ENCODE measurements at places on chromosomes 12 and 14. TPM values are rescaled to one million over a fixed set of nuclear protein-coding genes. Genes with fewer than 3 reads are reported as not detected.

Gene VWF
- total RNA-seq = 46.7 TPM

Gene AICDA
- not detected for total RNA-seq

Gene HOXC10
- not detected for total RNA-seq

Gene POTEG
- not detected for total RNA-seq

Gene CLEC9A
- not detected for total RNA-seq

Gene RCOR1
- 8.9 TPM for total RNA-seq

Gene LTB4R
- 3.6 TPM for total RNA-seq

Gene AQP6
- 0.49 TPM for total RNA-seq

Gene PDE3A
- total RNA-seq = 81.0 TPM

DNA sequence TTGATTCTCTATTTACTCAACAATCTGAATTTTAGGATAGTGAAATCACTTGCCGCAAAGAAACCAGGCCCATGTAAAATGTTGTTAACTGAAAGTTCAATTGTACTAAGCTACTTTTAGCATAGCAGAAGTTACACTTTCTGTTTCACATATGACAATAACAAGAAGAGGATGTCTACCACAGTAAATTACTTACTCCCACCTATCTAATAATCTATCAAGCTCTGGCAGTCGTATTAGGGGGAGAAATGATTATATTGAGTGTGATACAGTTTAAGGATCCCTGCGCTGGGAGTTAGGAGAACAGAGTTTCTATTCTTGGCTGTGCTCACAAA lies 66.5 kb upstream of the CAND1 start:
- H3K27me3 ChIP-seq = no peaks in the 10 kb centered on the region
- H3K36me3 ChIP-seq = no peaks in the 10 kb centered on the region
- no peaks in the 10 kb centered on the region for H3K4me1 ChIP-seq
- no peak overlapping the region for H3K27ac ChIP-seq
- H3K4me3 ChIP-seq = no peak overlapping the region

GRCh38 chr12:103278329-103278728 lies 217.4 kb downstream of the C12orf42 start:
- no peak overlapping the region for H3K27ac ChIP-seq
- H3K27me3 ChIP-seq = no peaks in the 10 kb centered on the region
- H3K4me3 ChIP-seq = no peak overlapping the region
- DNase-seq = no peak
- H3K4me1 ChIP-seq = no peaks in the 10 kb centered on the region

- peaks cover 4% of the 10 kb centered on the region for H3K27me3 ChIP-seq
- H3K36me3 ChIP-seq = no peaks in the 10 kb centered on the region
- H3K4me3 ChIP-seq = no peak overlapping the region
These were observed 25.2 kb upstream of the RND1 start for GRCh38 chr12:48890657-48891418.

GRCh38 chr12:100698518-100698917 lies 96.1 kb upstream of the ANO4 start:
- no peak overlapping the region for H3K27ac ChIP-seq
- no peaks in the 10 kb centered on the region for H3K27me3 ChIP-seq
- H3K4me1 ChIP-seq = no peaks in the 10 kb centered on the region
- H3K4me3 ChIP-seq = no peak overlapping the region

- no peaks in the 10 kb centered on the region for H3K36me3 ChIP-seq
- H3K27ac ChIP-seq = peak within 1 kb of the TSS; percentile 84
- peak; percentile 84 for DNase-seq
- no peaks in the 10 kb centered on the region for H3K27me3 ChIP-seq
- H3K4me1 ChIP-seq = peaks cover 40% of the 10 kb centered on the region
These were observed at the start of gene ELK3 for GRCh38 chr12:96193725-96194575. ELK3 (plus strand) TSS chr12:96194375.

DNA sequence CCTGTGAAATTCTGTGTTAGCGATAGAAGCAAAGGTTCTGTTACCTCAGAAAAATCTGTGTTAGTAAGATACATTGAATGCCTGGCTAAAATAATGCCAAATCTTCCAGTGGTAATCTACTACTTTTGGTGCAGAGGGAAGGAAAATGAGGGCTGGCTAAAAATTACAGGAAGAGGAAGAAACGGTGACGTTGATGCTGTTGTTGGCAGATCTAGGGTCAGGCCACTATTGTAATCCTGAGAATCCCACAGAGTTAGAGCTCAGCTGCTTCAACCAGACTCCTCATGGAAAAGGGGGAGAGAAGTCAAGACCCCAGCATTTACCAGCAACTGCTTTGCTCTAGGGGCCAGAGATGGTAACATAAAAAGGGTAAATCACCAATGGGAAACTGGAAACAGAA lies 145.1 kb downstream of the PPM1H start:
- no peaks in the 10 kb centered on the region for H3K4me1 ChIP-seq
- H3K27me3 ChIP-seq = no peaks in the 10 kb centered on the region
- H3K27ac ChIP-seq = no peak overlapping the region
- no peaks in the 10 kb centered on the region for H3K36me3 ChIP-seq

DNA sequence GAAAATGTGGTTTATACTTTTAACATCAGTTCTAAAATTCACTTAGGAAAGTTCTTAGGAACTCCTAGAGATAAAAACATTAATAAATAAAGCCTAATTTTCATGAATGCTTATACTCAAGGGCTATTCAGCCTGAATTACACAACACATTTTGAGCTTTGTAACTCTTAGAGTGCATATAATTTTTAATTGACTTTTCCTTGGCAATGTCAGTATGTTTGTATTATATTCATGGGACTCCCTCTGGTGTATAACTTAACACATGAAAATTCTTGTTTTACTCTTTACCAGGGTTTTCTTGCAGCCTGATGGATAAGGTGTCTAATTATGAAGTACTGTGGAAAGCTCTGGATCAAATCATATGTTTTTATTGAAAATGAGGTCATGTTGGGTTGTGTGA lies 150.6 kb upstream of the HMGA2 start:
- no peaks in the 10 kb centered on the region for H3K27me3 ChIP-seq
- no peak for DNase-seq
- H3K27ac ChIP-seq = no peak overlapping the region

DNA sequence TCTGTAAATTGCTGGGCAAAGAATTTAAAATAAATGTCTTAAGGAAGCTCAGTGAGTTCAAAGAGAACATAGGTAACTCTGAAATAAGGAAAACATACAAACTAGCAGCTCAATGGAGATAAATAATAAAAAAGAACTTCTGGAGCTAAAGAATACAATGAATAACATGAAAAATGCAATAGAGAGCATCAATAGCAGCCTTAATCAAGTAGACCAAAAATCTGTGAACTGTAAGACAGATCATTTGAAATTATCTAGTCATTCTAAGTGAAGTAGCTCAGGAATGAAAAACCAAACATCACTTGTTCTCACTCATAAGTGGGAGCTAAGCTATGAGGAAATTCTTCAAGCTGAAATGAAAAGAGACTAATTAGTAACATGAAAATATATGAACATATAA lies 5.8 kb upstream of the ABCC9 start:
- H3K27ac ChIP-seq = no peak overlapping the region
- DNase-seq = no peak
- H3K4me3 ChIP-seq = no peak overlapping the region
- H3K36me3 ChIP-seq = no peaks in the 10 kb centered on the region
- H3K4me1 ChIP-seq = no peaks in the 10 kb centered on the region
- no peaks in the 10 kb centered on the region for H3K27me3 ChIP-seq

- no peak overlapping the region for H3K27ac ChIP-seq
- no peaks in the 10 kb centered on the region for H3K4me1 ChIP-seq
- H3K4me3 ChIP-seq = no peak overlapping the region
- no peaks in the 10 kb centered on the region for H3K36me3 ChIP-seq
These were observed 377.1 kb upstream of the RGS6 start for GRCh38 chr14:71554959-71555612.

DNA sequence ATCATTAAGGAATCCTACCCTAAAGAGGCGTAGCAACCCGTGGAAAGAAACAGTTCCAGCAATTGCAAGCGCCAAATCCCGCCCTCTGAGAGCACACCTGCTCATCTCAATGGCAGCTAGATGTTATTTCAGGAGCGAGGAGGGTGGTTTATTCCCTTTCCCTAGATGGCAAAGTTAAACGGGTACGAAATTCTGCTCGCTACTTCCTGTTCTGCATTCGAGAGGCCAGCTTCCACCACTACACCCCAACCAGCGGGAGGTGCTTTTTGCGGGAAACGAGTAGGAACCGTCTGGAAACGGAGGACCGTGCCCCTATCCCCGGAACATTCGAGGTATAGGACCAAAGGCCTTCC lies 536 bp downstream of the VPS29 start:
- no peak for DNase-seq
- peaks cover 43% of the 10 kb centered on the region for H3K4me1 ChIP-seq
- H3K36me3 ChIP-seq = no peaks in the 10 kb centered on the region
- H3K27me3 ChIP-seq = no peaks in the 10 kb centered on the region

- no peaks in the 10 kb centered on the region for H3K27me3 ChIP-seq
- H3K36me3 ChIP-seq = no peaks in the 10 kb centered on the region
- H3K4me1 ChIP-seq = peaks cover 42% of the 10 kb centered on the region
- peak; percentile 67 for DNase-seq
- peak within 1 kb of the TSS; percentile 91 for H3K4me3 ChIP-seq
These were observed at the start of gene PRICKLE1 for GRCh38 chr12:42589465-42590329. PRICKLE1 (minus strand) TSS chr12:42589746; CDS start chr12:42472516, 117,230 bp downstream.

- H3K27me3 ChIP-seq = no peaks in the 10 kb centered on the region
- H3K4me3 ChIP-seq = no peak overlapping the region
- no peaks in the 10 kb centered on the region for H3K36me3 ChIP-seq
These were observed 50.5 kb downstream of the SAMD4A start for GRCh38 chr14:54617467-54617866.

DNA sequence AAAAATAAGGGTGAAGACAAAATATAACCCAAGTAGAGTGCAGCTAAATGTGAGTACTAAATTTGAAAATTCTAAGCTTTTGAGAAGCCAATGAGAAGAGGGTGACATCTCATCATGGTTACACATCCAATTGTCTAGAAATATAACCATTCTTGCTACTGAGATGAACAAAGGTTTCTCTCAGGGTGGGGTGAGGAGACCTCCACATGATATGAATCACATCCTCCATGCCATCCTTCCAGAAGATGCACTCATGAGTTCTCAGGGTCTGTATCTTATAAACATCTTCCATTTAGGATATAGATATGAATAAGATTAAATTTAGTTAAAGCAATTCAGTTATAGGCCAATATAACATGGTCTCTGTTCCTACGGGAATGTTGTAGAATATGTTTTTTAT lies 38.9 kb upstream of the E2F7 start:
- H3K27me3 ChIP-seq = no peaks in the 10 kb centered on the region
- H3K4me1 ChIP-seq = no peaks in the 10 kb centered on the region
- no peak overlapping the region for H3K4me3 ChIP-seq
- H3K27ac ChIP-seq = no peak overlapping the region

GRCh38 chr14:78968265-78968664 lies 798.1 kb downstream of the NRXN3 start:
- no peak overlapping the region for H3K27ac ChIP-seq
- H3K36me3 ChIP-seq = no peaks in the 10 kb centered on the region
- H3K4me3 ChIP-seq = no peak overlapping the region
- peaks cover 8% of the 10 kb centered on the region for H3K4me1 ChIP-seq
- H3K27me3 ChIP-seq = no peaks in the 10 kb centered on the region

- DNase-seq = no peak
- no peak overlapping the region for H3K27ac ChIP-seq
- H3K27me3 ChIP-seq = no peaks in the 10 kb centered on the region
- no peaks in the 10 kb centered on the region for H3K4me1 ChIP-seq
These were observed 80.8 kb upstream of the BCL11B start for GRCh38 chr14:99352688-99353280.

DNA sequence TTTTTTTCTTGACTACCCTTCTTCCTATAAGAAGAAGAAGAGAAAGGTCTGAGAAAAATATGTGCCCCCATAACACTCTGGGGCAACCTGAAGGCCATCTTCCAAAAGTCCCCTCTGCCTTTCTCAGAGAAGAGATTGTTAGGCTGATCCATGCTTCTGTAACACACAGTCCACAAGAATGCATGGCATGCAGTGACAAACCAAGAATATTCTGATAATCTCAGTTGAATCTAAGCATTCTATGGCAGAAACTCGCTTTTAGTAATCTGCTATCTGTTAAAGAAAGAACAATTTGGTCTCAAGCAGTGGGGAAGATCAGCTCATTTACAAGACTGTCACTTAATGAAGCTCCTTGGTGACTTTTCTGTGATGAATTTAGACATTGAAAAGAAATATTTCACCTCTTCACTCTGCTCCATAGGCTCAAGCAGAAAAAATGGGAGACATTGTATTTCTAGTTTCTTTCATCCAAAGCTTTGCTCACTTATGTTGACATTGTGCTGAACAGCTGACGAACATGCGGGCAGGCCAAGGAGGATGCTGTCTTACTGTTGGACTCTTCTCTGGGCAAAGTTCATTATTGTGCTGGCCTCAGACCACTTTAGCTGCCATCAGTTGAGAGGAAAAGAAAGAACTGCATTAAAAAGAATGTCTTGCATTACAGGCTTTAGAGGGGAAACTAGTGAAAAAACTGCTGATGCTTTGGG lies 957.1 kb downstream of the DIO2 start:
- no peaks in the 10 kb centered on the region for H3K36me3 ChIP-seq
- no peak overlapping the region for H3K4me3 ChIP-seq
- no peak for DNase-seq
- H3K27ac ChIP-seq = no peak overlapping the region
- H3K27me3 ChIP-seq = no peaks in the 10 kb centered on the region
- H3K4me1 ChIP-seq = no peaks in the 10 kb centered on the region

DNA sequence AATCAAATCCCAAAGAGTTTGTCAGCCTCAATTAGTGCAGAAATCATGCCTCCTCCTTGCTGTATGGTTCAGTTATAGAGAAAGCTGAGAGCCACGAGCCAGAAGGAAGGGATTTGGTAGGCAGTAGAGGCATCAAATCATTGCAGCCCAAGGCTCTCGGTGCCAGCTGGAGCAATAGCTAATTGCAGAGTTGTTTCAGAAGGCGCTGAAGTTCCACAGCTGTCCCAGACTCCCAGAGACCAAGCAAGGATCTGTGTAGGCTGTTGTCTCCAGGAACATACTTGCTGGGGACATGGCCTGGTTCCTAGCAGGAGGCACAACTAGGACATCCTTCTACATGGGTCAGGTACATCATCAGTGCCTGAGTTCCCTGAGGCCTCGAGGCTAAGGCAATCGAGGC lies 80.4 kb upstream of the WSCD2 start:
- no peak overlapping the region for H3K4me3 ChIP-seq
- no peak overlapping the region for H3K27ac ChIP-seq
- H3K27me3 ChIP-seq = no peaks in the 10 kb centered on the region
- H3K36me3 ChIP-seq = no peaks in the 10 kb centered on the region
- H3K4me1 ChIP-seq = peaks cover 16% of the 10 kb centered on the region

- DNase-seq = no peak
- H3K27ac ChIP-seq = no peak overlapping the region
- no peak overlapping the region for H3K4me3 ChIP-seq
- H3K4me1 ChIP-seq = no peaks in the 10 kb centered on the region
- no peaks in the 10 kb centered on the region for H3K36me3 ChIP-seq
- peaks cover 2% of the 10 kb centered on the region for H3K27me3 ChIP-seq
These were observed 46.1 kb downstream of the KIF26A start for GRCh38 chr14:104184506-104184905.

GRCh38 chr12:24416423-24417109 lies 467.1 kb upstream of the SOX5 start:
- DNase-seq = no peak
- H3K4me3 ChIP-seq = no peak overlapping the region
- no peaks in the 10 kb centered on the region for H3K27me3 ChIP-seq
- H3K27ac ChIP-seq = no peak overlapping the region

GRCh38 chr12:50317203-50317602 lies 33.9 kb upstream of the LIMA1 start:
- H3K4me3 ChIP-seq = no peak overlapping the region
- no peak overlapping the region for H3K27ac ChIP-seq
- no peaks in the 10 kb centered on the region for H3K27me3 ChIP-seq
- H3K4me1 ChIP-seq = no peaks in the 10 kb centered on the region
